Transverse colon (tissue), 4 donors: ENCODE measurements at places on chromosomes 2 and 18. TPM values are rescaled to one million over a fixed set of nuclear protein-coding genes. Genes with fewer than 3 reads are reported as not detected.

DNA sequence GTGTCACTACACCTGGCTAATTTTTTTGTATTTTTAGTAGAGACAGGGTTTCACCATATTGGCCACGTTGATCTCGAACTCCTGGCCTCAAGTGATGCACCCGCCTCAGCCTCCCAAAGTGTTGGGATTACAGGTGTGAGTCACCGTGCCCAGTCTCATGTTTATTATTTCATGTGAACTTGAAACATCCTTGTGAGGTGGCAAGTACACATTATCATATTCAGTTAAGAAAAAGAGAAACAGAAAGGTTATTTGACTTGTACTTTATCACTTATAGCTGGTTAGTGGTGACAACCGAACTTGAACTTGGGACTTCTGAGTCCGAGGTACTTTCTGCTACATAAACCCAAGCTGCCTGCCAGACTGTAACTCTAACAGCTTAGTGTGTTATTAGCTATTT is 24.4 kb downstream of the ABHD3 start:
- DNase-seq, result no peak

The SH3BP4 gene
- 7.5 TPM for total RNA-seq

- DNase-seq, result no peak
Measured at GRCh38 chr2:85178980-85179411, 45.8 kb downstream of the TCF7L1 start.

GRCh38 chr18:65363911-65364632 is 386.7 kb upstream of the CDH7 start:
- DNase-seq, result no peak

DNA sequence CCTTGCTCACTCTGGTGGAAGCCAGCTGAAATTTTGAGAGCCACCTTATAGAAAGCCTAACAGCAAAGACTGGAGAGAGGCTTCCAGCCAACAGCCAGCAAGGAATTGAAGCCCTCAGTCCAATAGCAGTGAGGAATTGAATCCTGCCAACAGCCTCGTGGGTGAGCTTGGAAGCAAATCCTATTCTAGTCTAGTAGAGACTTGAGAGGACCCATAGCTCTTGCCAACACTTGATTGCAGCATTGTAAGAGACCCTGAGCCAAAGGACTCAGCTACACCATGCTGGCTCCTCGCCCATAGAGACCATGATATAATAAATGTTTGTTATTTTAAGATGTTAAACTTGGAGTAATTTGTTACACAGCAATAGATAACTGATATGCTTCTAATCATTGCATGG is 403.0 kb upstream of the TNP1 start:
- no peak for DNase-seq

GRCh38 chr2:152420936-152421335 is 86.0 kb downstream of the FMNL2 start:
- no peak for DNase-seq

DNA sequence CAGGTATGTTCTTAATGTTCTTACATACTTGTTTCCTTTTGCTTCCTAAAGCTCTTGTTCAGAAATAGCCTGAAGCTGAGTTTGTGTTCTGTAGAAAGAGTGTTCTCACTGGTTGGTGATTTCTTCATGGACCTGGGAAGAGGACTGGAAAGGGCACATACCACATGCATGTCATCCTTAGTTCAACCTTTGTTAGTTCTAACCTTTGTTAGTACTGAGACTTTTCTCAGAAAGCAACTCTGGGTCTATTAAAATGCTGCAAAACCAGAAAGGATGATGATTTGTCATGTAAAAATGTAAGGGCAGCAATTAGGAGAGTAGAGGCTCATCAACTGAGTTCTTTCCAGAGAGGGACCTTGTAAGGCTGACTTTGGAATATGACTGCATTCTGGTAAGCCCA is 2.5 kb upstream of the FAP start:
- DNase-seq, result no peak

DNA sequence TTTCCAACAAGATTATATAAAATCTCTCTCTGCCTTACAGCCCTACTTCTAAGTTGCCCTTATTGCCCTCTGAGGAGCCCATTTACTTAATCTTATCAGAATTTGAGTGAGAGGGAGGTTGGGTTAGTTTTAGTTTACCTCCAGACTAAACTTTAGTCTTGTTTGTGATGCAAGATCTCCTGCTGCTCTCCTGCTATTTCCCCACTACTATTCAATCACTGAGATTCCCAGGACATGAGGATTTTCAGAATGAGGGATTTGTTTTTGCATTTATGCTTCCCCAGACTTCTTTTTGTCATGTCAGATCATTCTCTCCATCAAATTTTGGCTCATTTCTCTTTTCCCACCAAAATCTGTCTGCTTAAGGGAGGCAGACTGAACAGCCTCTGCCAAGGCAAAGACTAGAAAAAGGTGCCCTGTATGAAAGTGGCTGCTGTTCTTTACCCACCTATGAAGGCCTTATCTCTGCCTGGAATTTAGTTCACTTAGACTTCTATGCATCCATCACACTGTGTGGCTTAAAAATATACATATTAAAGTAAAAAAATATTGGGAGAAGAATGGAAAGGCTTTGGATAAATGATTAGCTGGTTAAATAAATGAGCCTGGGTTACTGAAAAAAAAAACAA is 401.3 kb downstream of the PID1 start:
- no peak for DNase-seq

DNA sequence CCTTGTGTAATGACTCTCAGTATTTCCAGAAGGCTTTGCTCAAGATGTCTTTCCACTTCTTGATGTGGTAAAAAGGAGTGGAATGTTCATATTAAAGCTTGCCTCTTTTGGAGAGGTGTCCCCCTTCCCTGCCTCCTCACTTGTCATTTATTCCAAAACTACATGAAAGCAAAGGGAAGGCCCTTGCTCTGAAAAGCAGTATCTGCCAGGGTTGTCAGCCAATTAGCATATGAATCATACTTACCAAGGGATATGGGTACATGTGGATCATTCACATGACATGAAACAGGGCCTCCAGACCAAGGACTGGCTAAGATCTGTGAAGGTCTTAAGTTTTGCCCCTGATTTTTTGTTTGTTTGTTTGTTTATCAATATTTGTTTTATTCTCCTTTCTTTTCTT is 31.3 kb downstream of the ANXA4 start:
- DNase-seq, result no peak

- DNase-seq, result no peak
Measured at GRCh38 chr2:28178946-28179345, 213.7 kb upstream of the FOSL2 start.

DNA sequence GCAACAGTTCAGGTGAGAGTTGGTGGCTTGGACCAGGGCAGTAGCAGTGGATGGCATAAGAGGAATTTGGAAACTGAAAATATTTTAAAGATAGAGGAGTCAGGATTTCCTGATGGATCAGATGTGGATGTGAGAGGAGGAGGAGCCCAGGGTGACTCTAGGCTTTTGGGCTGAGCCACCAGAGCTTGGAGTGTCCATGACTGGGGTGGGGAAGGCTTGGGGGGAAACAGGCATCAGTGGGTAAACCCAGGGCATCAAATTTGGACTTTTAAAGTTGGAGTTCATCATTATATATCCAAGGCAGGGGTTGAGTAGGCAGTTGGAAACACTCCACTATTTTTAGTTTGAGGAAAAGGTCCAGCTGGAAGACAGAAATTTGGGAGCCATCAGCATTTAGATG is 27.3 kb upstream of the ASB18 start:
- DNase-seq, result no peak
